ENCODE measurements at places on chromosomes 7 and 10.

- no peaks in the 10 kb centered on the region for H3K36me3 ChIP-seq
- H3K4me1 ChIP-seq = no peaks in the 10 kb centered on the region
- DNase-seq = no peak
- H3K27ac ChIP-seq = no peak overlapping the region
- H3K4me3 ChIP-seq = no peak overlapping the region
Observed at GRCh38 chr7:34675749-34676374, 17.8 kb downstream of the NPSR1 start.

GRCh38 chr7:29032146-29032545 lies 74.0 kb upstream of the TRIL start:
- no peak for DNase-seq
- no peaks in the 10 kb centered on the region for H3K36me3 ChIP-seq
- H3K27me3 ChIP-seq = no peaks in the 10 kb centered on the region
- peaks cover 20% of the 10 kb centered on the region for H3K4me1 ChIP-seq
- H3K4me3 ChIP-seq = no peak overlapping the region
- H3K27ac ChIP-seq = no peak overlapping the region

GRCh38 chr10:7982727-7983126 lies 71.8 kb upstream of the GATA3 start:
- peaks cover 19% of the 10 kb centered on the region for H3K36me3 ChIP-seq
- DNase-seq = no peak
- no peaks in the 10 kb centered on the region for H3K27me3 ChIP-seq
- no peak overlapping the region for H3K27ac ChIP-seq
- no peaks in the 10 kb centered on the region for H3K4me1 ChIP-seq

- no peaks in the 10 kb centered on the region for H3K36me3 ChIP-seq
- H3K27me3 ChIP-seq = no peaks in the 10 kb centered on the region
- no peak for DNase-seq
- no peak overlapping the region for H3K4me3 ChIP-seq
Observed at GRCh38 chr7:56218510-56218909, 102.3 kb upstream of the NUPR2 start.

DNA sequence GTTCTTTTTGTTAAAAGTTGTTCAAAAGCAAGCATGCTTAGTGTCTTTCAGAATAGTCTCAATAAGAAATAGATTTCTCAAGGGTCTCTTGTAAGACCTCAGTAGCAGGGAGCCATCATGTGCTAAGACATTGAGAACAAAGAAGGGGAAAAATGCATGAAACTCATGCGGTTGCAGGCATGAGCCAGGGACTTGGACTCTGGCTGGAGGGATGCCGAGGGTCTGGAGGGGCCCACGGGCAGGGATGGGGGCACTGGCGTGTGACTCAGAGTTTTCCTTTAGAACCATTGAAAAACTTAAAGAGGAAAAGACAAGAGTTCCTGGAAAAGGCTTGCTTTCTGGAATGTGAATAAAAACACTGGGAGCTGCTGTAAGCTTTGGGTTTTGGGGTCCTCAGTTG lies 253.3 kb downstream of the CCDC3 start:
- no peak for DNase-seq
- no peaks in the 10 kb centered on the region for H3K27me3 ChIP-seq
- no peaks in the 10 kb centered on the region for H3K36me3 ChIP-seq
- H3K4me1 ChIP-seq = no peaks in the 10 kb centered on the region
- H3K4me3 ChIP-seq = no peak overlapping the region

GRCh38 chr7:151642746-151643145 lies 123.1 kb upstream of the RHEB start:
- no peak overlapping the region for H3K27ac ChIP-seq
- no peaks in the 10 kb centered on the region for H3K4me1 ChIP-seq
- peaks cover 8% of the 10 kb centered on the region for H3K27me3 ChIP-seq
- H3K4me3 ChIP-seq = no peak overlapping the region

GRCh38 chr7:129530795-129531391 lies 28.6 kb downstream of the SMKR1 start:
- no peaks in the 10 kb centered on the region for H3K27me3 ChIP-seq
- H3K36me3 ChIP-seq = no peaks in the 10 kb centered on the region
- H3K27ac ChIP-seq = peak overlapping the region; percentile 79
- peak; percentile 8 for DNase-seq

DNA sequence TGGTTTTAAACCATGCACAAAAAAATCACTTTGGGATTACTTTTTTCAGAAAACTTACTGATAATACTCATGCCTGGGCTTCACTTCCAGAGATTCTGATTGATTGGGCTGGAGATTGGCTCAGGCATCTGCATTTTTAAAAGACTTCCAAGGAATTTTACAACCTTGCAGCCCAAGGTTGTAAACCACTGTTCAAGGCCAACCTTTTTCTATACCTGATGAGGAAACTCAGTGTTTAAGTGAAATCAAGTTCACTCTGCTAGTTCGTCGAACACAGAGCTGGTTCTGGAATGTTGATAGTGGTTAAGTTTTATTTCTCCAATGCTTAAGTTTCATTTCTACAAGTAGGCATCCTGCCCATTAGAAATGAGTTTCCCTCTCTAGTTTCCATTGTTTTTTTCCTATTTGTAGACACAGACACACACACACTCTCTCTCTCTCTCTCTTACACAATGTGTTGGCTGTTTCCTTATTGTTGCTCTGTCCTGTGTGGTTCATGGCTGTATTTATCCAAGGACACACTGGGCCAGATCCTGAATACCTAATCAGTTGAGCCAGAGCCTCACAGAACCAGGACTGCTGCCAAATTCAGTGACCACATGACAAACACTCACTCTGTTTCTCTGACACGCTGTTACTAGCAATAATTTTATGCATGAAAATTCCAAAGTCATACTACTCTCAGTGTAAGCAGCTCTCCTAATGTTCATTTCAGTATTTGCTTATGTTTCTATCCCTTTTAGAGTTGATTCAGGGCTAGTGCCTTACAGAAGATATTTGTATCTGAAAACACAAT lies 3.7 kb upstream of the IFIT1B start:
- no peak overlapping the region for H3K4me3 ChIP-seq
- peaks cover 40% of the 10 kb centered on the region for H3K27me3 ChIP-seq
- H3K27ac ChIP-seq = no peak overlapping the region

- H3K4me1 ChIP-seq = peaks cover 40% of the 10 kb centered on the region
- no peaks in the 10 kb centered on the region for H3K36me3 ChIP-seq
- H3K27ac ChIP-seq = peak overlapping the region; percentile 12
- H3K4me3 ChIP-seq = no peak overlapping the region
Observed at GRCh38 chr7:33050535-33051318, 11.8 kb downstream of the NT5C3A start.

- no peak overlapping the region for H3K4me3 ChIP-seq
- H3K27ac ChIP-seq = no peak overlapping the region
- peaks cover 16% of the 10 kb centered on the region for H3K27me3 ChIP-seq
- H3K4me1 ChIP-seq = peaks cover 6% of the 10 kb centered on the region
- H3K36me3 ChIP-seq = no peaks in the 10 kb centered on the region
Observed at GRCh38 chr10:48789486-48790456, 105.1 kb downstream of the WDFY4 start.

- H3K27me3 ChIP-seq = peaks cover 1% of the 10 kb centered on the region
- H3K36me3 ChIP-seq = no peaks in the 10 kb centered on the region
- H3K4me3 ChIP-seq = no peak overlapping the region
- DNase-seq = no peak
- no peaks in the 10 kb centered on the region for H3K4me1 ChIP-seq
- no peak overlapping the region for H3K27ac ChIP-seq
Observed at GRCh38 chr7:49707891-49708290, 65.5 kb upstream of the VWC2 start.

- DNase-seq = peak; percentile 72
- H3K36me3 ChIP-seq = no peaks in the 10 kb centered on the region
- peaks cover 51% of the 10 kb centered on the region for H3K27me3 ChIP-seq
- H3K4me1 ChIP-seq = peaks cover 12% of the 10 kb centered on the region
Observed at GRCh38 chr10:123994417-123995081, 98.8 kb downstream of the CHST15 start.

DNA sequence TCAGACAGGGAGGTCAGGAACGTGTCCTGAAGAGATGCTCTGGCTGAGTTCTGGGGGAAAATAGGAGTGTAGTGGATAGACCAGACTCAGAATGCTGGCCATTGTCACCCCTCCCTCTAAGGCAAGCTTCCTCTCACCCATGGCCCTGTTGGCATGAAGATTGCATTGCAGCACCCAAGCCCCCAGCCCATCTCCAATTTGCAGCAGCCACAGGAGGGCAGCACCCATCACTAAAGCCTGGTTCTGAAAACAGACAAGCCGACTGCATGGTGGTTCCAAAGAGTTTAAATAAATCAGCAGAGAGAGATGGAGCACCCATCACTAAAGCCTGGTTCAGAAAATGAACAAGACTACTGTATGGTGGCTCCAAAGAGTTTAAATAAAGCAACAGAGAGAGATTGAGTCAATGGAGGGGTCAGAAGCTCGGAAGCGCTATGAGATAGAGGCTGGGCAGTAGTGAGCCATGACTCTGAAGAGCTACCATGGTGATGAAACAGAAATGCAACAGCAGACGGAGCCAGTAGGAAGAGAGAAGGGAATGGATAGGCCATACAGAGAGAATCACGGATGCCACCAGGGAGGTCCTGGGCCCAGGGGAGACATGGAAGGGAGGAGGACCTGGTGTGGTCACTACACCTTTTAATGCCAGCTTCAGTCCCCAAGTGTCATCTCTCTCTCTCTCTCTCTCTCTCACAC lies 237.9 kb upstream of the MYO3A start:
- DNase-seq = no peak
- H3K27ac ChIP-seq = no peak overlapping the region
- no peaks in the 10 kb centered on the region for H3K36me3 ChIP-seq
- H3K4me1 ChIP-seq = no peaks in the 10 kb centered on the region
- H3K4me3 ChIP-seq = no peak overlapping the region
- no peaks in the 10 kb centered on the region for H3K27me3 ChIP-seq
